ENCODE measurements at places on chromosomes 6 and 20.

- DNase-seq: no peak
Observed at GRCh38 chr6:28117386-28118050, 6.9 kb upstream of the ZSCAN16 start.

DNA sequence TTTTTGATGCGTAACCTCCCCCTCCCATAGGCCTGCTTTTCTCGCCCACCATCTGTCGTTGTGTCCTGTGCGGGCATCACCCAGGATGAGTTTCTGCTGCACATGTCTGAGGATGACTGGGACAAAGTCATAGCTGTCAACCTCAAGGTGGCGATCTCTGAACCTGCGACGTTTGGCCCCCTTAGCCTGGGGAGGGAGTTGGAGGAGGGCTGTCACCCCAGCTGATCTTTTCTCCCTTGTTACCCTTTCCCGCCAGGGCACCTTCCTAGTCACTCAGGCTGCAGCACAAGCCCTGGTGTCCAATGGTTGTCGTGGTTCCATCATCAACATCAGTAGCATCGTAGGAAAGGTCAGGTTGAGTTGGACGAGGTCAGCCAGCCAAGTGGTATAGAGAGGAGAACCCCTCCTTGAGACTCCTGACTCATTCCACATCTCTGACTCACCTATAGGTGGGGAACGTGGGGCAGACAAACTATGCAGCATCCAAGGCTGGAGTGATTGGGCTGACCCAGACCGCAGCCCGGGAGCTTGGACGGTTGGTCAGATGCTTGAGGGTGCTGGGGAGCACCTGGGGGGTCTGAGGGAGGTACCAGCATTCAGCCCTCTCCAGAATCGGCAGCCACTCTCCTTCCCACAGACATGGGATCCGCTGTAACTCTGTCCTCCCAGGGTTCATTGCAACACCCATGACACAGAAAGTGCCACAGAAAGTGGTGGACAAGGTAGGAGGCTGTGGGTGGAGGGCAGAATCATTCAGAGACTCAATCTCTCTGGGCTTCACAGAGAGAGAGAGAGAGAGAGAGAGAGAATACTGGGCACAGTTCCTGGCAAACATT lies 954 bp downstream of the HSD17B8 start:
- DNase-seq: peak; percentile 77

GRCh38 chr20:16444057-16444777 lies 129.0 kb downstream of the KIF16B start:
- DNase-seq: no peak

DNA sequence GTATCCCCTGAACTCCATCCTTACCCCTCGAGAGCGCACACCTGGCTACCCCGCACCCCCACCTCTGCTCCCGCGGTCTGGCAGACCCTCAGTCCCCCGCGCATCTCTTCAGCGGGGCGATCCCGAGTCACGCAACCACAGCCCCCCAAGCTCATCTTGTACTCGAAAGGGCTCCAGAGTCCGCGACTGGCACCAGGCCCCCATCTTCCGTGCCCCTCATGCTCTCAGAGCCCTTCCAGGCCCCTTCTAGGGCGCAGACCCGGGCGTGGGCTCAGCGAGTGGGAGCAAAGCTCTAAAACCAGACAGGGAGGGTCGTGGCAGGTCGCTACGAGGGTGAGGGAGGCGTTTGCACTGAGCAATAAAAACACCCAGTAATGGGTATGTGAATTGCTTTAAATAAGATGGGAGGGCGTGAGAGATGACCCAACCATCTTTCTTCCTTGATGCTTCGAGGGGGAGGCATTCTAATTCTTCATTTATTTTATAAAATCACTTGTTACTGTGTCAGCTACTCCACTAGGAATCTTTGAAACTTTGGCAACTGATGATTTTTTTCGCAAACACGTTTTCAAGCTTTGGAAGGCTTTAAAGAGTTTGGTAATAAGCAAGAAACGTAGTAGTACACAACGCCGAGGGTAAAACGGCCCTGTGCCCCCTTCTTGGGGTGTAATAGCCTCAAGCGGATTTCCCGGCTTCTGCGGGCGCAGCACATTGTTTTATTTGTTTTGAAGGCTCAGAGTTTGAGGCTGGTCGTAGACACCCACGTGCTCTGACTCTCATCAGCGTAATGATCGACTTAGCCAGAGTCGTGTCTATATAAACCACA lies 42.6 kb upstream of the SUPT3H start:
- peak; percentile 57 for DNase-seq

DNA sequence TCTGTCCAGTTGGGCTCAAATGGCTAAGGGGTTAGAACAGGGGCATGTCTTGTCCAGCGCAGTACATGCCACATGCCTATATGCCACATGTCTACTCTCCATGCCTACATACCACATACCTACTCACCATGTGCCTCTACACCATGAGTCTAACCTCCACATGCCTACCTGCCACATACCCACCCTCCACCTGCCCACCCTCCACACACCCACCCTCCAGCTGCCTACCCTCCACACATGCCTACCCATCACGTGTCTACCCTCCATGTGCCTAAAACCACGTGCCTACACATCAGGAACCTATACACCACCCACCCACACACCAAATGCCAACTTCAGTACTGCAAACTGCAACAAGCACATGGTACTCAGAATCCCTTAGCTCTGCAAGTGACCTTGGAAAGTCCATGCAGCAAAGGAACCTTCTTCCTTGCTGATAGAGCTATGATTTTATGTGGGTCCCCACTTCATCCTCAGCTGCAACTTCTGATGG lies 113.0 kb upstream of the CST7 start:
- no peak for DNase-seq

GRCh38 chr6:155412335-155412734 lies 43.3 kb downstream of the NOX3 start:
- DNase-seq: no peak

GRCh38 chr20:6113951-6114350 lies 8.9 kb downstream of the FERMT1 start:
- no peak for DNase-seq

- no peak for DNase-seq
Observed at GRCh38 chr6:6248651-6249050, 71.8 kb downstream of the F13A1 start.

- no peak for DNase-seq
Observed at GRCh38 chr6:14178083-14178445, 60.5 kb downstream of the CD83 start.

- no peak for DNase-seq
Observed at GRCh38 chr6:153800580-153801188, 238.4 kb upstream of the OPRM1 start.

DNA sequence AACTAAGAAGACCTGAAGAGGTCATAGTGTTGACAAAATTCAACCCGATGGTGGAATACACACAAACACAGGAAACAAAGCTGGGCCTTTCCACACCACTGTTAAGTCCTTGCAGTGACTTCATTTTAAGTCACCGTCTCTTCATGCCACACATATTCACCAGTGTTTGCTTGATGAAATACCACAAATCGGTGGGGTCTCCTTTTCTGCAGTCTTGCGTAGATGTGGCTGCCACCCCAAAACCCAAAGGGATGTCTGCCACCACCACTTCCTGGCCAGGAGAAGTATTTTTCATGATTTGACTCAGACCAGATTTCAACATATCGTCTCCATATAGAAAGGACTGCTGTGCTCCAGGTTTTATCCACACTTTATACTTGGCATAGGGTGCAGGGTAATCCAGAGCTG lies 11.0 kb upstream of the COL10A1 start:
- DNase-seq: no peak

GRCh38 chr20:40938020-40938419 lies 90.6 kb upstream of the TOP1 start:
- DNase-seq: peak; percentile 76

DNA sequence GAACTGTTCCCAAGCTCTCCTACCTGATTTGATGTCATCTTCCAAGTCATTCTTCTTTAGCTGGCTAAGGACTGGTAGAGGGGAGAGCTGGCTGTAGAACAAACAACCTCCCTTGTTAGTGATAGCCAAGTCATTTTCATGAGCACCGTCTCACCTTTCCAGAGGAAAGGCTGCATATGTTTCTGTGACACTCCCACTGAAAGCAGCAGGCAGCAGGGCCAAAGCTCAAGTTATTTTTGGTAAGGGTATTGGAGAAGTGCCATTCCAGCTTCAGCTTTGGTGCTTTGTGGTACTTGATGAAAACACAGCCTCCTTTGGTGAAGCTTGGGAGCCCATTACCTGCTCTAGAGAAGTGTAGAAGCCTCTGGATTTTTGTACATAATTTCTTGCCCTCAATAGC lies 5.4 kb upstream of the DOK5 start:
- DNase-seq: no peak

- no peak for DNase-seq
Observed at GRCh38 chr6:168996356-168996625, 257.4 kb downstream of the THBS2 start.

GRCh38 chr20:31605902-31606803 lies 1.1 kb downstream of the ID1 start:
- peak; percentile 68 for DNase-seq

- DNase-seq: peak; percentile 82
Observed at GRCh38 chr6:1609041-1609647, 571 bp upstream of the FOXC1 start.

DNA sequence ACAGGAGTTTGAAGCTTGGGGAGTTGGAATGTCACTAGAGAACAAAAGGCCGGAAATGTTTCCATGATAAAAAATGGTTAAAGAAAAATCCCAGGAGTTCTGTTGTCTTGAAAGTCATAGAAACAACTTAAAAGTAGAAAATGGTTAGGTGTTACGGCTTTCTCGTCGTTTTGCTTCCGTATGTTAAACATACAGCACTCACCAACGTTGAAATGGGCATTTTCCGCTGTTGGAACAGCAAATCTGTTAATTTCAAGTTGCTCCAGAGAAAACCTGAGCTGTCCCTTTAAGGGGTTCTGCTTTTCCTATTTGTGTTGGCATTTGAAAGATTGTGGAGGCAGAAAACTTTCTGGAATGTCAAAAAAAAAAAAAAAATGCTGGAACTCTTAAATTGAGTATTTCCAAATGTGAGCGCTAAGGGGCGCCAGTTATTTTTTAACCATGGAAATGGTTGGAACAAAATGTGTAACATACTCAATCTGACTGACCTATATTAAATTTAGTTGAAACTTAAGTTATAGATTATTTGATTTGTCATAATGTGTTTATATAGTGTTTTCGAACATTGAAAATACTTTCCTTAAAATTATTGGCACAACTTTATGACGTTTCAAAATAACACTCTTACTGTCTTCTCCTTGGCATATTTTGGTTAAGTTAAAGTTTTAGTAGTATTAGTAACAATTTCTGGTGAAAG lies 2.2 kb downstream of the QKI start:
- DNase-seq: peak; percentile 66

- no peak for DNase-seq
Observed at GRCh38 chr6:84441456-84441855, 214.0 kb upstream of the CEP162 start.

DNA sequence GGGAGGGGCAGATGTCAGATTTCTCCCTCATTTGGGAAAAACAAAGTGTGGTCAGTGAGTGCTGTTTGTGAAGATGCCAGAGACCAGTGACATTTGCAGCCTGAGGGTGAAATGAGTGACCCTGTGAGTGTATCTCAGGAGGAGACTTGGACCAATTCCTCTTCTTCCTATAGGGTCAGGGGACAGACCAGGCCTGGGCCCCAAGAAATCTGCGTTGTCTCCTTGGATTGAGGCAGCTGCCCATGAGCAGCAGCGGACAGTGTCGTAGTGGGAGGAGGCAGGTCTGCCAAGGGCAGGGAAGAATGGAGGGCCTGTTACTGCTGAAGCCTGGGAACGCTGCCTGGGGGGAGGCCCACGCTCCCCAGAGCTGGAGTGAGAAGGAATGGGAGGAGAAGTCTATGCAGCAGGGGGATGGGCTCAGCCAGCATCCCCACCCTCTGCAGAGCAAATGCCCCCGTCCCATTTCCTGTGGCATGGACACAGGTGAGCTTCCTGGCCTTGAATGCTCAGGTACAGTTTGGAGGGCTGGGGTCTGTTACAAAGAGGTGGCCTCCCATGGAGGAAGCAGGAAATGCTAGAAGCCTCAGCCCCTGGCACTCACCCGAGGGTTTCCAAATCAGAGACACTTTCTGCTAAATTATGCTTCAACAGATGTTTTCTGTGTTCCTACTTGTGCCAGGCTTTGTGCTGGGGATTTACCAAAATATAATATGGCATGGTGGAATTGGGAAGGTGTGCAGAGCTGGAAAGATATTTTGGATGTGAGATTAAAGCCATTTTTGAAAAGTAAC lies 29.8 kb downstream of the DAAM2 start:
- DNase-seq: peak; percentile 59

Data from endodermal cell (in vitro differentiated cells).